ENCODE measurements at places on chromosomes 12 and 14. TPM values are rescaled to one million over a fixed set of nuclear protein-coding genes. Genes with fewer than 3 reads are reported as not detected.

DNA sequence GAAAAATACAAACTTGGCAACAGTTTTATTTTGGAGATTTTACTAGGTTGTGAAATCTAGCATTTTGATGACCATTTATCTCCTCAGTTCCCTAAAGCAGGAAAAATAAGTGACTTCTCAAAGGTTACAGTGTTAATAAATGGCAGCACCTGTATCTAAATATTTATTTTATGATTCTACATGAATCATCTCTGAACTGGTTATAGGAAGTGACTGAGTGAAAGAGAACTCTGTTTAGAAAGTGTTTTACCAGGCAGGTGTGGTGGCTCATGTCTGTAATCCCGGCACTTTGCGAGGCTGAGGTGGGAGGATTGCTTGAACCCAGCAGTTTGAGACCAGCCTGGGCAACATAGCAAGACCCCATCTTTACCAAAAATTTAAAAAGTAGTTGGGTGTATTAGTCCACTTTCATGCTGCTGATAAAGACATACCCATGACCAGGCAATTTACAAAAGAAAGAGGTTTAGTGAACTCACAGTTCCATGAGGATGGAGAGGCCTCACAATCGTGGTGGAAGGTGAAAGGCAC lies 26.3 kb downstream of the MIPOL1 start:
- no peak for DNase-seq

ATF7 gene
- total RNA-seq: 8.9 TPM

- no peak for DNase-seq
Measured at GRCh38 chr12:56237552-56237951, 7.7 kb downstream of the SLC39A5 start.

TDRD9 gene
- total RNA-seq: not detected

GRCh38 chr12:3975652-3976051 lies 102.5 kb upstream of the PARP11 start:
- DNase-seq: no peak

- DNase-seq: no peak
Measured at GRCh38 chr14:104957146-104958113, 20.7 kb downstream of the AHNAK2 start.

GPRC5A gene
- 4.7 TPM for total RNA-seq

- DNase-seq: peak; percentile 47
Measured at GRCh38 chr14:75654127-75654732, 6.4 kb downstream of the ERG28 start.

GARIN6 gene
- total RNA-seq: not detected

FLVCR2 gene
- total RNA-seq: 1.3 TPM

LRR1 gene
- 40.1 TPM for total RNA-seq

- no peak for DNase-seq
Measured at GRCh38 chr14:91417120-91417982, at the start of gene CCDC88C. Gene CCDC88C, minus strand, starts transcription at chr14:91417820. Its CDS starts 130 bp downstream, at chr14:91417690.

SERPINA12 gene
- total RNA-seq: not detected

FAM181A gene
- not detected for total RNA-seq

GRCh38 chr12:121325922-121326396 lies 26.3 kb downstream of the ANAPC5 start:
- DNase-seq: no peak

DNA sequence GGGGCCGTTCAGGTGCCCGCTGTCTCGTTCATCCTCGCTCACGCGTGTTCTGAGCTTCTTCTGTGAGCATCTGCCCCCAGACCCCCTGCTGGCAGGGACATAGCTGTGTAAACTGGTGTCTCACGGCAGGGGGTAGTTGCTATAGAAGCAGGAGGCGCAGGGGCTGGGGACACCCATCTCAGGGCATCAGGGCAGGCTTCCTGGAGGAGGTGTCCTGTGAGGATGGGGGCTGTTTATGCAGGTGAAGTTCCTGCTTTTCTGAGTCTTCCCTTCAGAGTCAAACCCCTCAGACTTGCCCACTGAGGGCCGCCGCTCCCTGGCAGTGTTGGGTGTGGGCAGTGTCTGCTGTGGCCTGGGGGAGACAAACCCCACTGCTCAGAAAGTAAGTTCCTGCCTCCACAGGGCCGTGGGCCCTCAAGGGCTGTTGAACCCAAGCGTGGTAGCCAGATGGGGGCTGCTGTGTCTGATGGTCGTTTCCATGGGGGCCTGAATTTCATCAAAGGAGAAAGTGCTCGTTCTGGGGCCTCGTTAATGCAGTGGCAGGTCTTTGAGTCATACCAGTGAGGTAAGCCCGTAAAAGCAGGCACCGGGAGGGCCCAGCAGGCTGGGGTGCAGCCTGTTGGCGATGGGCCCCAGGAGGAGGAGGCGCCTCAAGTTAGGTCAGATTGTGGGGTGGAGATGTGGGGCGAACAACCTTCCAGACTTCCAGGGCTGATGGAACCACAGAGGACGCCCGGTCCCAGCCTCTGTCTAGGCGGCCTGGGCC lies 23.4 kb downstream of the KIF26A start:
- DNase-seq: no peak

- DNase-seq: peak; percentile 39
Measured at GRCh38 chr14:21498540-21499526, 12.3 kb downstream of the METTL3 start.

RNASE3 gene
- total RNA-seq: not detected

DNA sequence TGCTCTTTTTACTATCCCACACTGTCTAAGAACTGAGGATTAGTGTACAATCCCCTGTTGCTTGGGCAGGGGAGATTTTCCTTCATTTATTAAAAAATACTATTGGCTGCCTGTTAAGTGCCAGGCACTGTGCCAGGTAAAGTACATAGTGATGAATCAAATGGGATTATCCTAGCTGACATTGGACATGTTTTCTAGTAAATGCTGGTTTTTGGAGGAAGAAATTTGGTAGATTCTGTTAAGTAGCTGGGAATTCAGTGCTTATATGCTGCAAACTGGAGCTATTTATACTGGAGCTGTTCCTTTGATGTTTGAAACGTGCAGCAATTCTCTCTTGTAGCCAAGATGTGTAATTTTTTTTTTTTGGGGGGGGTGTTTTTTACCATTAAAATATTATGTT lies 299.6 kb downstream of the EMP1 start:
- DNase-seq: no peak

TBC1D30 gene
- 0.20 TPM for total RNA-seq

DNA sequence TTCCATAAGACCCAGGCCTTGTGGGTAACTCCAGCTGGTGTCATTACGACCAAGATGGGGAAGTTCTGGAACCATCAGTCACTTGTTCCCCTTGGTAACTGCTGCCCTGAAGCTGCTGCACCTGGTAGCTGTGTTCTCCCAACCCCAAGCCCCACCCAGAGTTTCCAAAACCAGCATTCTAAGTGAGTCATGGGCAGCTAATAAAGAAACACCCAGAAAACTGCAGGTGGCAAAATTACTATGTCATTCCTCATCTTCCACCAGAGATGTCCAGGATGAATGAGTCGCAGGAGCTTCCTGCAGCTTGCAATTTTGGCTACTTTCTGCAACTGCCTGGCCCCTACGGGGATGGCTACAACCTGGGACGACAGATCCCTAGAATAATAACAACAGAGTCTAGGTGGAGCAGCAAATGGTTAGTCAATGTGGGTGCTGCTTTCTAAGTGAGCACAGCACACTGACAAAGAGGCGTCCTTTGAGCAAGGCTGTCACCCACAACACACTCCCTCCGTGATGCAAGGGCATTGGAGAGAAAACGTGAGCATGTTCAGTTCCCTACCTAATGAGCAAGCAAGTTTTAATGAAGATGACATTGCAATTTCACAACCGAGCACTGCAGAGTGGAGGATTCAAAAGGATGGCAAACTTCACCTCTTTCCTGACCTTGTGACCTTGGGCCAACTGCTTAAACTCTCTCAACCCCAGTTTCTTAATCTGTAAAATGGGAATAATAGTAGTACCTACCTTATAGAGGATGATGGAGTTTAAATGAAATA lies 301.4 kb upstream of the NOS1 start:
- DNase-seq: peak; percentile 57

- peak; percentile 95 for DNase-seq
Measured at GRCh38 chr14:35385042-35385839, 19.3 kb downstream of the NFKBIA start.

- no peak for DNase-seq
Measured at GRCh38 chr12:39958377-39958776, 147.5 kb downstream of the SLC2A13 start.

TAS2R9 gene
- not detected for total RNA-seq

- DNase-seq: no peak
Measured at GRCh38 chr12:84201976-84202375, 710.6 kb downstream of the SLC6A15 start.

DNA sequence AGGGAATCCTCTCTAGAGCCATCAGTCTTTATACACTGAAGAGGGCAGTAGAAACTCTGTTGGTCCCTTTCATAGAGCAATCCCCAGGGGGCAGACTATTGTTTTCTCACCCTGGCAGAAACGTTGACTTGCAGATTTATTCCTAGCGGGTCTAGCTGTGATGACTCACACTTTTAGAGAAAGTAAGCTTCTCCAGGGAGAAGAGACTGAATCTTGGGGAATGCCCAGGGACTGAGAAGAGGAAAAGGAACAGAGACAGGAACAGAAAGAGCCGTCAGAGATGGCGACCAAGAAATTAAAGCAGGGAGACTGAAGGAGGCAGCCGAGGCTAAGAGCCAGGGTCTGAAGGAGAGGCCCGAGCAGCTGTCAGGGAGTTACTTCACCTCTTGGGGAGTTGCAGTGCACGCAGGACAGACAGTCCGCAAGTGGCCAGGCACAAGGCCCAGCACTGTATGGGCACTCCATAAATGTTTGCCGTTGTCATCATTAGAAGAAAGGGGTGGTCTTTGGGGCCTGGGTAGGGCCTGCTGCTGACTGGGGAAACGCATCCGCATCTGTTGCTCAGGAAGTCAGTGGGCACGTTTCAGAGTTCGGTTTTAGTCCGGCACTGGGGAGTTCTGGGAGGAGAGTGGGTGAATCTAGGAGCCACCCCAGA lies 13.0 kb downstream of the PLEKHG6 start:
- peak; percentile 92 for DNase-seq

GRCh38 chr14:106222731-106223130 lies 696.3 kb downstream of the TMEM121 start:
- no peak for DNase-seq

GRCh38 chr12:76766161-76766560 lies 2.2 kb downstream of the ZDHHC17 start:
- no peak for DNase-seq

ZNF384 gene
- 13.7 TPM for total RNA-seq

FOXN4 gene
- not detected for total RNA-seq

GRCh38 chr12:24599736-24600135 lies 349.2 kb downstream of the BCAT1 start:
- DNase-seq: no peak

GRCh38 chr14:92638266-92638665 lies 110.2 kb downstream of the LGMN start:
- no peak for DNase-seq

DNA sequence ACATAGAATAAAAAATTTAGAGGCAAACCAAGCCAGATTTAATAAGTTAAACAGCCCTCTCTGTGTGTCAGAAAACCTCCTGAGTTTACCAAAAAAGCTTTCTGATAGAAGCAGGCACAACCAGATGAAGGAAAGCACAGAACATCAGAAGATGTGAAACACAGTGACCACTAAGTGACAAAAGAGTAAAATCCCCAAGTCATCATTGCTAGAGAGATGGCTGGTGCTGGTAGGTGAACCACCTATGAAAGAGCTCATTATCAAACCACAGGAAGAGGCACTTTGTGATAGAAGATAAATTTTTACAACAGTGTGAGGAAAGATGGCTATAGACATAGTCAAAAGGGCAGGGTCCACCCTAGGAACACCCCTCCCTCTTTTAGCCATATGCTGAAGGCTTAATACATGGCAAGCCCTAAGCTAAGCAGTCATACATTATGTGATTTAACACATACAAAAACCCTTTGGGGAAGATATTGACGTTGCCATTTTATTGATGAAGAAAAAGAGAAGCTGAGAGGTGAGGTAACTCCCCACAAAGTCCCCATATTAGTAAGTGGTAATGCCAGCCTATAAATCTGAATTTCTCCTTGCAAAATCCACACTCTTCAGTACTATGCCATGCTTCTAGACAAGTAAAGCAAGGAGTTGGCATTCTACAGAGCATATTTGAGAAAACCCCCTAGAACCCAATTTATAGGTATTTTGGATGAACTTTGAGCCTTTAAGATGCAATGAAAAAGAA lies 449.9 kb downstream of the LRIG3 start:
- DNase-seq: no peak

DNA sequence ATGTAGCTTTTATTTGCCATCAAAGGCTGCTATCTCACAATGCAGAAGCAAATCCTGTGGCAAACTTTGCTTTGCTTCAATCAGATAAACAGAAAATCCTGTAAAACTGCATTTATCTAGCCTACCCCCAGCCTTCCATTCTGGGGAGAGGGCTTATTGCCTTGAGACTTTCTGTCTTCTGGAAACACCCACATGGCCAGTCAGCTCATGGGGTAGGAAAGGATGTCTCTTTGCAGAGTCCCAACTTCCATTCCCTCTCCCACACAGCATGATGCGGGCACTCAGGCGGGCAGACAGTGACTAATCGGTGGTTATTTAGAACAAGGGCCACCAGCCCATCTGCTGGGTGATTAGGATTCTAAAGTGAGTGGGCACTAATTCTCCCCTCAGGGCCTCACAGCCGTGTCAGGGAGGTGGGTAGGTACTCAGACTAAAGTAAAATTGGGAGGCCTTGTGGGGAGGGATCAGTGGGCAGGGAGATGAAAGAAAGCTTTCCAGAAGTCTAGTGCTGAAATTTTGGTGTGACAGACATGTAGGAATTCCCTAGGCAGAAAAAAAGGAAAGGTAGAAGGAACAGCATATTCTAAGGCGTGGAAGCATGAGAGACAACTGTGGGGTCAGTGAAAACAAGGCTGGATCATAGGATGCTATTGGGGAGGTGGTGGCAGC lies 720.5 kb downstream of the VRK1 start:
- DNase-seq: no peak

DNA sequence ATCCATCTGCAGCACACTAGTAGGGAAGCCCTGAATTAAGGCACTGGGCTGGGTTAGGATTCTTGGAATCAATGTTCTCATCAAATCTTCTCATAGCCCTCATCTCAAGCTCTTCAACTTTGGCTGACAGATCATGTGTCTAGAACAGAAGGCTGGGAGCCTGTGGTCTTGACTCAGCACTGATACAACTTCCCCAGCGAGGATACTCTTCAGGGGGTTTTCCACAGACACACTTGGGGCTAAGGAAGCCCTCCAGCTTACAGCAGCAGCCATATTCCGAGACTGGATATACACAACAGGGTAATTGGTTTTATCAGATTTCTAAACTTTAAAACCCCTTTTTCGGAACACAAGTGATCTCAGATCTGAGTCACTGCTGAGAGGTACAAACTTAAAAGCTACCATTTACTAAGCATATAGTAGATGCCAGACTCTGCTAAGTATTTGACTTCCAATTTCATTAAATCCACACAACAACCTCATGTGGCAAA lies 3.5 kb downstream of the FMNL3 start:
- DNase-seq: peak; percentile 90

NID2 gene
- total RNA-seq: 35.0 TPM
